ENCODE measurements at places on chromosomes 11 and 22.
A peak's percentile ranks its signal among the peaks of the same experiment; 100 is the strongest.

- no peak for DNase-seq
These were observed 1.7 kb upstream of the SLC29A2 start for GRCh38 chr11:66373265-66373664.

GRCh38 chr22:38180841-38181452 lies 683 bp downstream of the PLA2G6 start:
- no peak for DNase-seq

DNA sequence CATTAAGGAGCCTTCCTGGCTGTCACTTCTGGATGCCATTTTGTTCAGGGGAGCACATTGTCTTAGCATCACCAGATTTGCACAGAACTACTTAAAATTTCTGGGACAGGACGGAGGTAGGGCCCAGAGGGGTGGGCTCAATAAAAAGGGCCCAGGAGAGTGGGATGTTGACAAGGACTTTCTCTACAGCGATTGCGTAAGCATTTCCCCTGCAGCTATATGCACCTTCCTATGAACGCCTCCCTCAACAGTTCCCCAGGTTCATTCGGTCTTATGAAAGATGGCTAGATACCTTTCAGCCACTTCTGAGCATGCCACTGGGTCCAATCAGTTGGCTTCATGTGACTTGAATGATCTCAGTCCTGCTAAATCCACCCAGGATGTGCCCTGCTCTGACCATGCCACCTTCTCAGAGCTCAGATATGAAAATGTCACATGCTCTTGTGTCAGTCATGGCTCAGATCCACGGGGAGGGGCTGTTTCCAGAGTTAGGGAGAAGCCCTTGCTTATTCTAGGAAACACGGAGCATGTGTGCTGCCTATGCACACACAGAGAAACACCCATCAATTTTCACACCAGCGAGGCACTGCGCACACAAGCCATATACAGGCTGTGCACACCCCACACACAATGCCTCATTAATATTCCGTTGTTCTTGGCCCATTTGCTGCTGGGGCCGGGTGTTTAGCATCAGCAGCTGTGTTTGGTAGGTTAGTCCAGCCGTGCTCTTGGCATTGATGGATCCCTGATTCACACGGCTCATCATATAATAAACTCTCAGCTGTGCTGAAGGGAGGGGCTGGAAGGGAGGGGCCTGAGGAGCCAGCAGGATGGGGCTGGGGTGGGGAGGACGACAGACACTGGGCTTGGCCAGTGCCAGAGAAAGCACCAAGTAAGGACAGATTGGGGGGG lies 52.5 kb upstream of the NNMT start:
- DNase-seq: no peak

GRCh38 chr11:128694618-128695481 lies 978 bp downstream of the FLI1 start:
- peak; percentile 39 for DNase-seq

- no peak for DNase-seq
These were observed 6.1 kb downstream of the TMEM132A start for GRCh38 chr11:60930394-60930793.

DNA sequence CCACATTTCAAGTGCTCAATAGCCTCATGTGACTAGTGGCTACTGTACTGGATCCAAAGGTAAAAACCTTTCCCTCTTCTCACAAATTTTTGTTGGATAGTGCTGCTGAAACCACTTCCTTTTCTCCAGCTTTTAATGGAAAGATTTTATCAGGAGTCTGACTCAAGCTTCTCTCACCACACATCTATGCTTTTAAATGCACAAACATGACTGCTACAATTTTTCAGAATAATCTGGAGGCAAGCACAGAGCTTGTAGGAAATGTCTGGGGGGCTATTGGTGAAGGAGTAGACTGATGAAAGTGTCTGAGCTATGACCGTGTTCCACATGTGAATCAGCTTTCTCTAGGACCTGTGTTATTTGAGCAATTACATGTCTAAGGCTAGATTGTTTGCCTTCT lies 101.1 kb upstream of the FAT3 start:
- DNase-seq: no peak

DNA sequence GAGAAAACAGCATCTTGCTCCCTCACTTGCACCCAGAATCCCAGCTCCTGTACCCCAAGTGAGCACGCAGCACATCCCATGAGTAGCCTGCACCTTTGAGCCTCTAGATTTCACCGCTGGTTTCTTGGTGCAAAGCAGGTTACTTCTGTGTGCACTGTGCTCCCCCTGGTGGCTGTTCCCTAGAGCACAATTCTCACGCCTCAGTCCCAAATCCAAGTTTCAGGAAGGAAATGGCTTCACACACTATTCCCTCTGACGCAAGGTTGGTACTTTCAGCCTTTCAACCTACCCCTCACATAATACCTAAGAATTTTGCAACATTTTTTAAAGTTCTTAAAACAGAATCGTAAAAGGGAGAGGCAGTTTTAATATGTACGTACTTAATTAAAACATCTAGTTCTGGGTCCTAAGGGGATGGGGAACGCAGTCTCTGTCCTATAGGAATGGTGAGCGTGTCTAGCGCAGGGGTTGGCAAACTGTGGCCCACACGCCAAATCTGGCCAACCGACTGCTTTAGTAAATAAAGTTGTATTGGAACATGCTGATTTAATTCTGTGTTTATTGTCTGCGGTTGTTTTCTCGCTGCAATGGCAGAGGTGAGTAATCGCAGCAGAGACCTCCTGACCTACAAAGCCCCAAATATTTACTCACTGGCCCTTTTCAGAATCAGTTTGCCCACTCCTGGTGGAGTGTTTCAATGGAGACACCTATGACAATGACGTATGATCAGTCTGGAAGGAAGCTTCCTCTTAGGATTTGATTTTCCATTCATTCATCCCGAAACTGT lies 27.5 kb downstream of the DHCR7 start:
- DNase-seq: no peak

DNA sequence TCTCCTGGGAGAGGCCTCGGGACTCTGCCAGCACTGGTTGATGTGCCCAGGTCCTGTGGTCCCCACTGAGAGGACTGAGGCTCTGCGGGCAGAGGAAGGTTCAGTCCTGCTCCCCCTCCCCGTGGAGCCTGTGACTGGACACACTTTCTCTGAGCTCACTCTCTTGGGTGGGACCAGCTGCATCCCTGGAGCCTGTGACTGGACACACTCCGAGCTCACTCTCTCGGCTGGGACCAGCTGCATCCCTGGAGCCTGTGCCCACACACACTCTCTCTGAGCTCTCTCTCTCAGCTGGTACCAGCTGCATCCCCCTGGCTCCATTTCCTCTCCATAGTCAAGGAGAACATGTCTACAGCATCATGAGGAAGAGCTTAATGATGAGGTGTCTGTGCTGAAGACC lies 39.5 kb downstream of the TOLLIP start:
- DNase-seq: no peak

- DNase-seq: no peak
These were observed 8.8 kb upstream of the EMSY start for GRCh38 chr11:76436020-76436419.

GRCh38 chr11:1943576-1943975 lies 3.6 kb upstream of the MRPL23 start:
- DNase-seq: no peak

DNA sequence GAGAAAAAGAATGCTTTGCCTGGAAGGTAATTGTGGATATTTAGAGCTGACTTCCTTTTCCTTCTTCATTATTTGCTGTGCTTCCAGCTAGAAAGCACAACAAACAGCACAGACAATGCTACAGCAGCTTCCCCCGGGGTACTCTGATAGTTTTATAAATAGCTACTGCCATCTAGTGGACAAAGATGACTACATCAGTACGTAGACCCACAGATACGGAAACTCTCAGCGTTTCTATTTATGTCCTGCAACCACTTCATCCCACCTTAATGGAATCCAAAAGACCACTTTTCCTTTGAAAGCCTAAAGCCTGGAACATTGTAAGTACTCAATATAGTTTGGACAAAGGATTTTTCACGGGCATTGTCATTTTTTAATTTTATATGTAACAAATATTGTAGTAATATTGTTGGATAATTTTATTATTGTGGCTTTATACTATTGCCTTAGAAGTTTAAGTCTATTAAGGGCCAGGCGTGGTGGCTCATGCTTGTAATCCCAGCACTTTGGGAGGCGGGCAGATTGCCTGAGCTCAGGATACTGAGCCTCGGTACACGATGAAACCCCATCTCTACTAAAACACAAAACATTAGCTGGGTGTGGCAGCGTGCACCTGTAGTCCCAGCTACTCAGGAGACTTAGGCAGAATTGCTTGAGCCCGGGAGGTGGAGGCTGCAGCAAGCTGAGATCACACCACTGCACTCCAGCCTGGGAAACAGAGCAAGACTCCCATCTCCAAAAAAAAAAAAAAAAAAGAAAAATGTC lies 7.5 kb downstream of the HSPA8 start:
- DNase-seq: no peak

- DNase-seq: peak; percentile 70
These were observed 876 bp upstream of the UBE2L6 start for GRCh38 chr11:57568330-57568766.

- DNase-seq: no peak
These were observed 1043.8 kb downstream of the BRD1 start for GRCh38 chr22:48783821-48784266.

DNA sequence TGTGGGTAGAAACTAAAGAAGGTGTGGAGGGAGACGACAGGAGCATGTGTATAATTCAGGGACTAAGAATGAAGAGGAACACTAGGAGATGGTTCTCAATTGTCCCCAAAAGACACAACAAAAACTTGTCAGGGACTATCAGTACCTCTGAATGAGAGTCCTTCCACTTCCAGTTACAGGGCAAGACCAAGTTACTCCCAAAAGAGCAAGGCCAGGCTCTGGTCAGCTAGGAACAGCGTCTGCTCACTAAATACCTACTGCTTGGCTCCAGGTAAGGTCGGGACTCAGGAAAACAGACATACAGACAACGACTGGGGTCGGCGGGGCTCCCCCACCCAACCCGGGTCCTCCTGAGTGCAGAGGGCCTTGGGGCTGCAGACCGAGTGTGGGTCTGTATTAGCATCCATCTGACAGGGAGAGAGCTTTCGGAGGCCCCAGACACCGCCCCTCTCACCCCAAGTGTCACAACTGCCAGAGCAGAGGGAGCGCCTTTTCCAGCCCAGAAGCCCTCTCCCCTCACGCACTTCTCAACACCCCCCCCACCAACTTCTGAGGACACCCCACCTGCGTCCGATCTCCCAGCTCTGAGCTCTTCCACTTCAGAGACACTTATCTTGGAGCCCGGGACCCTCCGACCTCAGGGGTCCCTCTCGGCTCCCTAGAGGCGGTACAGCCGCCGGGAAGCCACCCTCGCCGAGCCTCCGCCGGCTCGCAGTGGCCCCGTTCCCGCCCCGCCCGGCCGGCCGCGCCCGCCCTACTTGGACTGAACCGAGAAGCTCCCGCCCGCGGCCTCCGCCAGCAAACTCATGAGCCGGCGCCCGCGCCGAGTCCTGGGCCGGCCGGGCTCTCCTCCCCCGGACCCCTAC lies 522 bp downstream of the RHOG start:
- DNase-seq: no peak

DNA sequence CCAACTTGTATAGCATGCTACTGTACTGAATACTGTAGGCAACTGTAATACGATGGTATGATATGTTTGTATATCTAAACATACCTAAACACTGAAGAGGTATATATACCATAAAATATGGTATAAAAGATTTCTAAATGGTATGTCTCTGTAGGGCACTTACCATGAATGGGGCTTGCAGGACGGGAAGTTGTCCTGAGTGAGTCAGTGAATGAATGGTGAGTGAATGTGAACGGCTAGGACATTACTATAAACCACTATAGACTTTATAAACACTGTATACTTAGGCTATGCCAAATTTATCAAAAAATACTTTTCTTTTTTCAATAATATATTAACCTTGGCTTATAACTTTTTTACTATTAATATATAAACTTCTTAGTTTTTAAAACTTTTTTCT lies 66.8 kb downstream of the ZC3H12C start:
- no peak for DNase-seq

GRCh38 chr11:118108513-118108912 lies 21.8 kb upstream of the SMIM35 start:
- DNase-seq: no peak

GRCh38 chr11:66725114-66725513 lies 3.9 kb downstream of the SPTBN2 start:
- DNase-seq: no peak

DNA sequence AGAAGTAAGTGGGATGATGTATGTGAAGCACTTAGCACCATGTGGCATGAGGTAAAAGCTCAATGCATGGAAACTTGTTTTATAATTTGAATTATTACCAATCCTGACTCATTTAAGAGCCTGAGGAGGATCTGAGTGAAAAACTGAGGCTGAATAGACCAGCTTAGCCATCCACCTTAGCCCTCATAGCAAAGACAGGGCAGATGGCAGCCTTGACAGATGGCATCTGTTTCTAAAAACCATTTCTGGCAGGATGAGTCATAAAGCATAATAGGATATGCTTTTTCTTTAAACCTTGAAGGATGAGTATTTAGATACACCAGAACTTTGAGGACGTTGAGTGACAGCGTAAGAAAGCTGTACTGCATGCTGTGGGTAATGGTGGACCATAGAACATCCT lies 61.0 kb upstream of the NAV2 start:
- no peak for DNase-seq

DNA sequence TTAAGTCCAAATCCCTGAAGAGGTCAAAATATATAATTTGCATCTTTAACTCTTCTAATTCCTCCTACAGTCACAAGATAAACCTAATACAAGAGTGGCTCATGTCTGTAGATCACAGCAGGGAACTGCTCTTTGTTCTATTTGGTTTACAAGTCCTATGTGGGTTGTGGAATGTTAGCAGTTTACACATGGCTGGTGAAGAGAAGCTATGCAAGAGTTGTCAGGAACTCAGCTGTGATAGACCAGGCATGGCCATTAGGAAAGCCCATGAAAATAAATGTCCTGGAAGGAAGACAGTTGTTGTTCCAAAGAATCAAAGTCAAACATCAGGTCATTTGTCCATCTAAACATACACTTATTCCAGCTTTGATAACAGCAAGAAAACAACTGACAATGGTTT lies 312.4 kb upstream of the PITPNB start:
- no peak for DNase-seq

- no peak for DNase-seq
These were observed 62.8 kb downstream of the NCAM1 start for GRCh38 chr11:113023986-113024385.

DNA sequence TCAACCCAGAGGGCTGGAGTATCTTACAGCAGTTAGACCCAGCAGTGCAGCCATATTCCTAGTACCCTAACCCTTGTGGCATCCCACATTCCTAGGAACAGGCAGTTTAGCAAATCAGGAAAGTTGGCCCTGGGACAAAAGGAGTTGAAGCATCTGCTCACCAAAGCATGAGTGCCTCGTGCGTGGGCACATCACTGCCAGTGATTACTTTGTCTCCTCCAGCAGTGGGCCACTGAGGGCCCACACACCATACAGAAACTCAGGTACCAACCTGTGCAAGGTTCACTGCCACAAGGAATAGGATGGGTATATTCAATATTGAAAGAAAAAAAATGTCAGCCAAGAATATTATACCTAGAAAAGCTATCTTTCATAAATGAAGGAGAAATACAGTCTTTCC lies 227.5 kb upstream of the CNTN5 start:
- no peak for DNase-seq

GRCh38 chr11:27041141-27041899 lies 705 bp downstream of the BBOX1 start:
- DNase-seq: no peak

DNA sequence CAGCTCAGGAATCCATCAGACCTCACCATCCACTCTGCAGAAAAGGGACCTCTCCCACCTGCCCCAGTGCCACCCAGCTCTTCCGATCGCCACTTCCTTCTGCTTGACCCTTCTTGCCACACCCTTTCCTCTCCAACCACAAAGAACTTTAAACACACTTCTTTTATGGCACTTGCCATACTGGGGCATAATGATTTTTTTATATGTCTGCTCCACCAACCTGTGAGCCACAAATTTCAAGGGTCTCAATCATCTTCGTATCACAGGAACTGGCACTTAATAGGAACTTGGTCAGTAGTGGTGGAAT lies 11.7 kb upstream of the MYH9 start:
- no peak for DNase-seq
